ENCODE measurements at places on chromosomes 4 and X.
A peak's percentile ranks its signal among the peaks of the same experiment; 100 is the strongest.

DNA sequence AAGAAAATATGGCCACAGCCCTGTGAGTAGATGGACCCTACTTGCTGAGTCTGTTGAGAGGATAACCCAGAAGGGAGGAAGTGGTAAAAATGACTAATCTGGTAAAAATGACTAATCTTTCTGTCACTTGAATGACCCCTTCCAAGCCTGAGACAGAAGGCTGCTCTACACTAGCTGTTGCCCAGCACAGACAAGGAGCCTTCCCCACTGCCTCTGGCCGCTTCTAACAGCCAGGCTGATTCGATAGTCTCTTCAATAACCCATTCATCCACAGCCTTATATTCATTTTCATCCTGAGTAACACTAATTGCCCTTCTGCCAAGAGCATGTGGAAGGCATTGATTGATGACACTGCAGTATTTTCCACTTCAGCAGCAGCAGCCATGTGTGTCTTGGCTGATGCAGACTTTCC lies 18.4 kb downstream of the MAGEB17 start:
- no peak for DNase-seq

GRCh38 chr4:44927399-44928380 lies 201.3 kb upstream of the GNPDA2 start:
- DNase-seq, result no peak

DNA sequence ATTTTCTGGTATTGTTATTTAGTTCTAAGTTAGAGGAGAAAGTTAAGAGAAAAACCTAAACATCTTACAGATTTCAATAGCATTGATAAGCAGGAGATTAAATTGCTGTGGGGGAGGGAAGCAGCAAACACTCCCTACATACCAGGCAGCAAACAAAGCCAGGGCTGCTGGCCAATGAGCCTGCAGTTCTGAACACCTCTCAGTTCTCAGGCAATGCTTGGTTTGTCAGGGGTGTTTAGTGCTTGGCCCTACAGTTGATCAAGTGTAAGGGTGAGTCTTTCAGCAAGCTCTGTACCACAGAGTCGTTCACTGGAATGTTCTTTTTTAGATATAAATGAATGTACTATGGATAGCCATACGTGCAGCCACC lies 38.6 kb downstream of the EGFL6 start:
- no peak for DNase-seq

DNA sequence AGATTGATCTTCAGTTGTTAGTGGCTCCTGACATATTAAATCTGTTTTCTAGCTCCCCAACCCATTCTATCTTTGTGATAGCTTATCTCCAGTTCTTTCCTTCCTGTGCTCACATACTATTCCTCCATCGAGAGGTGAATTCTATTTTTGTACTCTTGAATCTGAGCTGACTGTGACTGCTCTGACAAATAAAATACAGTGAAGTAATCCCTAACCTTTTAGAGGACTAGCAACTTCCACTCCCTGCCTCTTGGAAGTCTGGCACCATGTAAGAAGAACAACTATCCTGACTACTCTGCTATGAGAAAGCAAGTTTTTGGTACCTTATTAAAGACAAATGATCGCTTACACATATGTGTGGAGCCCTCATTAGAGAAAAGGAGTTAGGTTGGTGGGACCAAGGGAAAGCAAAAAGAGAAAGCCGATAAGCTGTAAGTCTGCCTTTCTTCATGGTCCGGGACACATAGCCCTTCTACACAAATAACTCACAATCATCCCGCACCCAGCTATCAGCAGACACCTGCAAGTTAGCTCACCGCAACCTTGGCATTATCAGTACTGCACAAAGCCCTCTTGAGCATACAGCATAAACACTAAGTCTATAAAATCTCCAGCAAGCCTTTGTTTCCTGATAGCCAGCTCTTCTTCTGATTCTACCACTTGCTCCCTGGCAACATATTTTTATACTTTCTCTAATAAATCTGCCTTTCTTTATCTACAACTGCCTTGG lies 13.5 kb upstream of the PPM1K start:
- DNase-seq, result no peak

- no peak for DNase-seq
These were observed 37.6 kb downstream of the SLC7A11 start for GRCh38 chr4:138204507-138204906.

DNA sequence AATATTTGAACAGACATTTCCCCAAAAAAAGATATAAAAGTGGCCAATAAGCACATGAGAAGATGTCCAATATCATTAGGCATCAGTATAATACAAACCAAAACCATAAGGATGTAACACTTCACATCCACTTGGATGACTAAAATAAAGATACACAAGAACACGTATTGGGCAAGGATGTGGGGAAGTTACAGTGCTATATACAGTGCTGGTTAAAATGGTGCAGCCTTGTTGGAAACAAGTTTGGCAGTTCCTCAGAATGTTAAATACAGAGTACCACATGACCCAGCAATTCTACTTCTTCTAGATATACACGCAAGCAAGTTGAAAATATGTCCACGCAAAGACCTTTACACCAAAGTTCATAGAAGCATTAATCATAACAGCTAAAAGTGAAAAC lies 58.9 kb downstream of the HAUS3 start:
- no peak for DNase-seq

DNA sequence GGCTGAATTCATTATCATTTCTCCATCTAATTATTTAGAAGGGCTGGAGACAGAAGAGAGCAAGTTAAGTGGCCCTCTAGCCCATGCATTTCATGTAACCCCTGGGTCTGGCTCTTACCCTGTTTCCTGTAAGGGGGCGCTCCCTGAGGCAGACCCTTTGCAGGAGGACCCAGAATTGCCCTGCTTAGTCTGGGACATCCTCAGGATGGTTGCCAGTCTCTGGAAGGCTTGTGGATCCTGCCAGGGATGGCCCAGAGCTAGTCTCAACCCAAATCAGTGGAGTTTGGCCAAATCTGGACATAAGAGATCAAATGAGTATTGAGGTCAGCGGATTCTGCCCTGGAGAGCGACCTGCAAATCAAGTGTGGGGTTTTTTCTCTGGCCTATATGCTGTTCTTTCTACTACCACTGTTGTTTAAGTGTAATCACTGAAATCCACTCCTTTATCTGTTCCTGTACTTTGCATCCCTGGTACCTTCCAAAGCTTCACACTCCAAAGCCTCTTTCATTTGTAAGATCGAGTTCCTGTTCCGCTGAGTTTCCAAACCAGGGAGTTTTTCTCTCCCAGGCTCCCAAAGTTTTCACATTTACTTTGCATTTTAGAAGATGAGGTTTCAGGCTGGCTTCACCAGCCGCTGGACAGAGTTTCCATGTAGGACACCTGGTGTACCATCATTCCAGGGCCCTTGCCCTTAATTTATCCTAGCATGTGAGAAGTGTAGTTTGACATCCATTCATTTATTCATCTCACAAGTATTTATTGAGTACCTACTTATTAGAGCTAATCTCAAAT lies 6.3 kb downstream of the KLF3 start:
- DNase-seq, result no peak

GRCh38 chr4:1470393-1470670 lies 64.1 kb upstream of the NKX1-1 start:
- DNase-seq, result no peak

- no peak for DNase-seq
These were observed 17.0 kb downstream of the PRSS12 start for GRCh38 chr4:118335774-118336173.

GRCh38 chr4:153419673-153420278 lies 46.4 kb upstream of the TMEM131L start:
- DNase-seq, result no peak

GRCh38 chr4:128159967-128160366 lies 98.9 kb downstream of the LARP1B start:
- DNase-seq, result no peak

DNA sequence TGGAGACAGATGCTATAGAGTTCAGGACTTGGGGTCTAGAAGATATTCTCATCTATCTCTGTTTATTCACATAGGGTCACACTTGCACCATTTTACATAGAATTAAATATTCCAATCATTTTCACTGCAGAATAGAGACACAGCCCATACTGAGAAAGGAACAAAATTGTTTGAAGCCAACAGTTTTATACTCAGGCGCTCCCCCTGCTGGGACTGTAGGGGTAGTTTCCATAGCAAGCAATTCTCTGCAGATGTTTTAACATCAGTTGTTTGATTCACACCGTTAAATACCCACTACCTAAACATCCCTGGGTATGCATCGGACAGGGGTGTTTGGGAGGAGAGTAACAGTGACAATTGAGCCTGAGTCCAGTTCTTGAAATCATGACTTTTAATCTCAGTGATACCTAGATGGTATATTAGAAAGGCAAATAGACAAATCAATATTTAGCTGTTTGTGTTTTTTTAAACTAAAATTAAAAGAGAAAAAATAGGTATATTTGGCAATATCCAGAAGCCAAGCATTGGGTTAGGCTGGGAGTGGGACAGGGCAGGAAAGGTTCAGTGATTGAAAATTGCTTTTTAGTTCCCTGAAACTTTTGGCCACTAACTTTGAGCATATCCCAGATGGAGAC lies 33.8 kb downstream of the LONRF3 start:
- peak; percentile 47 for DNase-seq

DNA sequence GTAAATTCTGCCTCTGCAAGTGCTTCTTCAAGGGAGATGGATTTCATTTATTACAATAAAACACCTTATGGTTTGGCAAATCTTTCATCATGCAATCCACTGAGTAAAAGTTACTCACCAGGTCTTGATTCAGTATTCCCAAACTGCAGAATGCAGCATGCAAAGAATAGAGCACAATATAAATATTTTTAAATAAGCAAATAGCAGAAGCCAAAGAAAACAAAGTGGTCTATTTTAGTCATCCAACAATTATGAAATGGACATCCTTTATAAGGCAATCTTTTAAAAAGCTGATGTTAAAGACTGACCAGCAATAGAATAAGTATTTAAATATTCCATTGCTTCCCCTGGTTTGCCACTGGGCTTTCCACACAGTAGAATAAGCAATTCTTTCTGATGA lies 59.5 kb downstream of the SLC39A8 start:
- no peak for DNase-seq

DNA sequence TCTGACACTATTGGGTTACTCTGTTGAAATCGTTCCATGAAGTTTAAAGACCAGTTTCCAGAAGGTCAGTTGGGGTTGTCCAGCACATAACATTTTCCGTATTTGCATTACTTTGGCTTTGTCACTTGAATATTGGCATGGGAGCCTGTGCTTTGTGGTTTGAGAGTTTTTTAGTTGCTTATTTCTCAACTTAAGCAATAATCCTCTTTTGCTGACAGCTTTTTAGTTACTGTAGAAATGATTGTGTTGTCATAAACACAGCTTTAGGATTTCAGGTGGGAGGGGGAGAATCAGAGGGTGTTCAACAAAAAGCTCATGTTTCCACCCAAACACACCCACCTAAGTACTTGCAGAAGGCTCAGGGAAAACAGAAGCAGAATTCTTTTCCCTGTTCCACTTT lies 210.7 kb upstream of the TLL1 start:
- no peak for DNase-seq
